Thyroid gland (tissue), 4 donors: ENCODE measurements at places on chromosomes 5 and 9. TPM values are rescaled to one million over a fixed set of nuclear protein-coding genes. Genes with fewer than 3 reads are reported as not detected.
A peak's percentile ranks its signal among the peaks of the same experiment; 100 is the strongest.

Gene NUTM2F
- not detected for total RNA-seq

Gene PCDHGA6
- total RNA-seq = 5.6 TPM

Gene MLANA
- not detected for total RNA-seq

Gene C7
- total RNA-seq = 257 TPM

Gene TMEM174
- total RNA-seq = 0.22 TPM

DNA sequence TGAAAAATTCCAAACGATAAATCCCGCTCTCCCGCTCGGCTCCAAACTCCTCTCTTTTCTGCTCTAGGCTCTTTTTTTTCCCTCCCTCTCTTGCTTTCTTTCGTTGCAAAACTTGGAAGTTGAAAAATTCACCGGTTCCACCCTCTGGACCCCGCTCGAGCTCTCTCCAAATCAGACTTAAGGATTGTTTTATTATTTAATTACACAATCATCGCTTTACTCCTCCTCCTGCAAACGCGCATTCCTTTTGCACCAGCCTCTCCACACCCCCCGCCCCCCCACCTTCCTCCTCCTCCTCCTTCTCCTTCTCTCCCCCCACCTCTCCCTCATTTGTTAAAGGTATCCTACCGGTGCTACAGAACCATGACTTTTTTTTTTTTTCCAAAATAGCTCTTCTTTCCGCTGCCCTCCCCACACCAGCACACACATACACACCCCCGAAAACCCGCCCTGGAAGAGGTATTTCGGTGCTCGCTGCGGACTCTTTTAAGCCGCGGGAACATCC, 535 bp upstream of the NFIB start:
- H3K4me1 ChIP-seq = peaks cover 31% of the 10 kb centered on the region
- H3K27me3 ChIP-seq = no peaks in the 10 kb centered on the region
- peak; percentile 86 for DNase-seq
- H3K27ac ChIP-seq = peak overlapping the region; percentile 100
- H3K4me3 ChIP-seq = peak overlapping the region; percentile 85
- no peaks in the 10 kb centered on the region for H3K36me3 ChIP-seq

DNA sequence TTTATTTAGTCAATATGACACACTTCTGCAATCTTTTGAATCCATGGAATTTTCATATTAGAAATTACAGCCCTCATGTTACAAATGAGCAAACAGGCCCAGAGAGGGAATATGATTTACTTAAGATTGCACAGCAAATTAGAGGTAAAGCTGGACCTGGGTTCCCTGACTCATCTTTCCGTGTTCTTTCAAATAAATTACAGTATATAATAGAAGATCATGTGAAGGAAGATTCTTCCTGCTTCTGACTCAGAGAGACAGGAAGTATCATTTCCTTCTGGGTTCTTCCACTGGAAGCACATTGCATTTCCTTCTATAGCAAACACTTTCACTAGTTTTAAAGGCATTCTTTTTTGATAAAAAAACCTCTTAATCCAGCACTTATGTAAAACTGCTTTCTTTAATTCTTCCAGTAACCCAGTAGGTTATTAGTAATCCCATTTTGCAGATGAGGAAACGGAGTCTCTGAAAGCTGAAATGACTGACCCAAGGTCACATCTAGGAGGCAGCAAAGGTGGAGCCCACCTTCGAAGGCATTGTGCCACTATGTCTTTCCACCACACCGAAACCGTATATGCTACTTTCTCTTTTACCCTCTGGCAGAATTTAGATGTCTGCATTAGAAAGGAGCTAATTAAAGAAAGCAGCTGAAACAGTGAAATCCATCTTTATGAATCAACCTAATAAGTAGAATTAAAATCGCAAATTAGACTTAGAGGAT, 566.7 kb upstream of the KLF4 start:
- DNase-seq = no peak
- H3K4me3 ChIP-seq = no peak overlapping the region
- H3K4me1 ChIP-seq = no peaks in the 10 kb centered on the region
- H3K27ac ChIP-seq = no peak overlapping the region

DNA sequence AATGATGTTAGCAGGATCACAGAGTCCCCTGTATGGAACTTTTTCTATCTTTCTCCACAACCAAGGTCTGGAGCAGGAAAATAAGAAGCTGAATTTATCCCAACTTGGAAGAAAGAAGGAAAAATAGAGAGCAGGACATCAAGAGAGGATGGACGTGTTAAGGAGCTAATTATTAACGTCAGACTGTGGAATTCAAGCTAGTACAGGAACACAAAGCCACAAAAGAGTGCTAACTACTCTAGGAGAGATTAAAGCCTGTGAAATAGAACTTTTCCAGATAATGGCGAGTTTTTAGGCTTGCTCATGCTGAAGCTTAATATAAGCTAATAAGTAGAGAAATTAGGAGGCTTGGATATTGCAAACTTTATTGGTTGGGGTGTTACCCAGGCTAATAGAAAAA, 632 bp upstream of the SPINK13 start:
- no peak overlapping the region for H3K27ac ChIP-seq
- H3K4me3 ChIP-seq = no peak overlapping the region
- no peak for DNase-seq
- no peaks in the 10 kb centered on the region for H3K27me3 ChIP-seq

- H3K27me3 ChIP-seq = no peaks in the 10 kb centered on the region
- H3K4me3 ChIP-seq = no peak overlapping the region
- no peak for DNase-seq
- H3K27ac ChIP-seq = no peak overlapping the region
- peaks cover 40% of the 10 kb centered on the region for H3K36me3 ChIP-seq
Observed at GRCh38 chr9:120768886-120769285, 24.3 kb downstream of the FBXW2 start.

DNA sequence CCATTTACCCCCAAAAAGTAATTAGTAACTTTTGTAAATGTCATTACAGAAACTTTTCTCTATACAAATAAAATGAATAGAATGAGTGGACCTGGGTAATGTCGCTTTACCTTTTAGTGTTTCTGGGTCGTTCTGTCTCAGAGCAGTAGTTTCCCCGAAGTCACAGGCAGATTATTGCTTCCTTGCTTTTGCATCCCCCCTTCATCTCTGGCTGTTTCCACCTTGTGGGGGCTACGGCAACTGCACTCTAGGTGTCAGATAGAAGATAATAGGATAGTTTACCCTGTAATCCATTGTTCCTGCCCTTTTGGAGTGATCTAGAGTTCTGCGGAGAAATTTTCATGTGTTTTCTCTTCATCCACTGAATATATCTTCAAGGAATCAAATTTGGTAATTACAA, 68.7 kb downstream of the PRR16 start:
- H3K27ac ChIP-seq = no peak overlapping the region
- no peak overlapping the region for H3K4me3 ChIP-seq
- no peak for DNase-seq
- no peaks in the 10 kb centered on the region for H3K27me3 ChIP-seq
- no peaks in the 10 kb centered on the region for H3K36me3 ChIP-seq
- no peaks in the 10 kb centered on the region for H3K4me1 ChIP-seq

DNA sequence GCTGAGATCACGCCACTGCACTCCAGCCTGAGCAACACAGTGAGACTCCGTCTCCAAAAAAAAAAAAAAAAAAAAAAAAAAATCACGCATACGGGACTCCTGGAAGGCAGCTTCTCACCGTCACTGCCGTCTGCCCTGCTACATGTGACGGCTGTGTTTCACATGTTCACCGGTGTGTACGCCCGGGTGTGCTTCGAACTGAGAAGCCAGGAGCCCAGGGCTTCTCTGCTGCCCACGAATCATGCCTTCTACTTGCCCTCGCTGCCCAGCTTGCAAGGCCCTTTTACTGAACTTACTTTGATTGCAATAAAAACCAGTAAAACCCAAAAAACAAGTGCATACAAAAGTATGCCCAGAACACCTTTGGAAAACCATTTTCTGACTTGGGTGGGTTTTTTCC, 5.8 kb upstream of the NKD2 start:
- no peak overlapping the region for H3K4me3 ChIP-seq
- no peak overlapping the region for H3K27ac ChIP-seq
- DNase-seq = no peak

DNA sequence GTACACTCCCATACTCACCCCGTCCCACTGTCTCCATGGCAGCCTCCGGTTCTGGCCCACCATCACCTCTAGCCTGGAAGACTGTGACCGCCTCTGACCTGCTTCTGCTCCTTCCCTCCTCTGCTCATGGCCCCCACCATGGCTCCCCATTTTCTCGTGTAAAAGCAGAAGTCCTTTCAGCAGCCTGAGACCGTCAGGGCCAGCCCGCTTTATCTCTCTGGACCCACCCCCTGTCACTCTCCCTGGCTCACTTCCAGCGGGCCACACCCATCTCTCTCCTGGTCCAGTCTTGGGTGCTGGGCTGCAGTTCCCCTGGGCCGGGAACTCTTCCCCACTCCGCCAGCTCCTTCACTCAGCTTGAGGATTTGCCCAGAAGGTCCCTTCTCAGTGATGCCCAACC, 96.0 kb upstream of the RUFY1 start:
- H3K4me1 ChIP-seq = no peaks in the 10 kb centered on the region
- H3K27ac ChIP-seq = no peak overlapping the region
- no peaks in the 10 kb centered on the region for H3K27me3 ChIP-seq
- no peak overlapping the region for H3K4me3 ChIP-seq
- DNase-seq = no peak

DNA sequence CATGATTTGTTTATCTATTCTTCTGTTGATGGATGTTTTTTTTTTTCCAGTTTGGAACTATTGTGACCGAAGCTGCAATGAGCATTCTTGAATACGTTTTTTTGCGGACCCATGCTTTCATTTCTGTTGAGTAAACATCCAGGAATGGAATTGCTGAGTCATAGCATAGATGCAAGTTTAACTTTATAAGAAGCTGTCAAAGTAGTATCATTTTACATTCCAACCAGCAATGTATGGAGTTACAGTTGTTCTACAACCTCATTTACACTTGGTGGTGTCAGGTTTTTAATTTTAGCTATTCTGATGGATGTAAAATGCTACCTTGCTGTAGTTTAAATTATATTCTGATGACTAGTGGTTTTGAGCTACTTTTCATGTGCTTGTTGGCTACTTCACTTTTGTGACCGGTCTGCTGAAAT, 49.0 kb downstream of the NPR3 start:
- no peaks in the 10 kb centered on the region for H3K36me3 ChIP-seq
- H3K27me3 ChIP-seq = no peaks in the 10 kb centered on the region
- no peaks in the 10 kb centered on the region for H3K4me1 ChIP-seq

- no peak for DNase-seq
- H3K36me3 ChIP-seq = no peaks in the 10 kb centered on the region
- no peaks in the 10 kb centered on the region for H3K27me3 ChIP-seq
- H3K4me1 ChIP-seq = no peaks in the 10 kb centered on the region
Observed at GRCh38 chr9:115988701-115989100, 164.9 kb upstream of the PAPPA start.

GRCh38 chr5:111676926-111677415, 80.0 kb downstream of the NREP start:
- peaks cover 15% of the 10 kb centered on the region for H3K4me1 ChIP-seq
- H3K27ac ChIP-seq = no peak overlapping the region
- H3K4me3 ChIP-seq = no peak overlapping the region
- H3K36me3 ChIP-seq = no peaks in the 10 kb centered on the region
- DNase-seq = no peak

- no peak overlapping the region for H3K27ac ChIP-seq
- H3K36me3 ChIP-seq = no peaks in the 10 kb centered on the region
- H3K27me3 ChIP-seq = no peaks in the 10 kb centered on the region
- DNase-seq = no peak
Observed at GRCh38 chr5:537098-537497, 12.8 kb upstream of the SLC9A3 start.

DNA sequence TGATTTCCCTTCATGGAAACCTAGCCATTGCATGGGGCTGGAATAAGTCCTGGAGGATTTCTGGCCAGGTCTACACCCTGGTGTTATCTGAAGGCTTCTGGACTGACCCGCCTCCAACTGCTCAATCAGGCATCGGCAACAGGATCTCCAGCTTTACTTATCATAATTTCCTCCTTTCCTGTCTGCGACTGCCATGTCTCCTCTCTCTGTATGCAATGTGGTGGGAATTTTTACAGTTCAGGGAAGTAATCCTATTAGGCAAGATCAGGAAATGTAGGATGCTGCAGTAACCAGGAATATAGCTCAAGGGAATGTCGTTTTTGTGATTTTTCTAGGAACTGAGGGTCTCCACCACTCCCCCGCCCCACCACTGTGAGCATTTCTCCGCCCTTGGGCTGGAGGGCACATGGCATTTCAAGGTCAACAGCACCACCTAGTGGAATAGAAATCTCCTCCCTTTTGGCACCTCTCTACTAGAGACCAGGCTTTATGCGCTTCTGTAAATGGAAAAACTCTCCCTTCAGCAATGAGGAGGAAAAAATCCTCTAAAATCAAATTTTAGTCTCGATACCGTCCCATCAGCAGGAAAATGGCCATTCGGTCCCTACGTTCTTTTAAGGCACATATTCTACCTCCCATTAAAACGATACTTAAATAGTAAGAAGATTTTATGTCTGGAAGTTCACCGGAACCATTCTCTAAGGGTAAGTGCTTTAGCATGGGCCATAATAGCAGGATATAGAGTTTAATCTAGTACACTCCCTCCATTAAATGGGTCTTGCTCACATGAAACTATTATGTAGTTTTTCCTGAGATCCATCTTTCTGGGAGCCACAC, 93.0 kb downstream of the YTHDC2 start:
- no peaks in the 10 kb centered on the region for H3K27me3 ChIP-seq
- DNase-seq = peak; percentile 32
- no peaks in the 10 kb centered on the region for H3K4me1 ChIP-seq
- no peaks in the 10 kb centered on the region for H3K36me3 ChIP-seq

DNA sequence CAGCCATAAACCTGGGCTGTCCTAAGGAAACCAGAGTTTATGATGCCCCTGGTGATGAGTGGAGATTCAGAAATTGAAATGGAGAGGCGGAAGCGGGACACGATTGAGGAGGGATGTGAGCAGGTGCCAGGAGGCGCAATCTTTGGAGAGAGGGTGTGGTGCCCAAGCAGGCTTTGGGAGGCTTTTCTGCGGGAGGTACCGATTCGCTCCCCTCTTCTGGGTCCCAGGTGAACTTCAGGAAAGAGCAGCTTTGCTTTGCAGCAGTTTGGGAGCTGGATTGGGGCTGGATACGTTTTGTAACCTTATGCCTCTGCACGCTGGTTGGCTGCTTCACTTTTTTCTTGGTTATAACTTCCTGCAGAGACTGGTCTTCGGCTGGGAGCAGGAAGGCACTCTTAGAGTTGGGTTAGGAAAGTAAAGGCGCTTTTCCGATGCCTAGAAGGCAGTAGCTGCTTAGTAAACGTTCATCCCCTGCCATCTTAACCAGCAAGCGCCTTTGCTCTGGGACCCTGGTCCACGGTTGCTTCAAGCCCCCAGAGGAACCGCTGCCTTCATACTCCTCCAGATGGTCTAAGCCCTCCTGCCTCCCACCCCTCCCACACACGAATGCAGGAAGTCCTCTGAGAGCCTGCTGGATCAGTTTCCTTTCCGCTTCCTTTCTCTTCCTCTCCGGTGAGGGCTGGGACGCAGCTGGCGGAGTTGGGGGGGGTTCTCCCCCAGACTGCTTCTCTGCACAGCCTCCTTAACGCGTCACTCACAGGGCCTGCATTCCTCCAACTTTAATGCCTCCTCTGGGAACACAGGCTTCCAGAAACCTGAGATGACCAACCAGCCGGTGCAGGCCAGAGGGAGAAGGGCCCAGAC, 15.2 kb upstream of the NEK6 start:
- no peak overlapping the region for H3K27ac ChIP-seq
- H3K36me3 ChIP-seq = no peaks in the 10 kb centered on the region
- no peak for DNase-seq
- H3K4me1 ChIP-seq = no peaks in the 10 kb centered on the region
- no peak overlapping the region for H3K4me3 ChIP-seq

- no peak overlapping the region for H3K4me3 ChIP-seq
- no peaks in the 10 kb centered on the region for H3K36me3 ChIP-seq
- H3K27me3 ChIP-seq = no peaks in the 10 kb centered on the region
- no peak overlapping the region for H3K27ac ChIP-seq
- no peaks in the 10 kb centered on the region for H3K4me1 ChIP-seq
Observed at GRCh38 chr9:125634040-125634717, 72.8 kb downstream of the MAPKAP1 start.

GRCh38 chr5:10090074-10090473, 159.6 kb downstream of the ATPSCKMT start:
- H3K4me1 ChIP-seq = no peaks in the 10 kb centered on the region
- no peak for DNase-seq
- H3K27ac ChIP-seq = no peak overlapping the region
- H3K4me3 ChIP-seq = no peak overlapping the region
